ENCODE measurements at places on chromosomes 1 and 21.
A peak's percentile ranks its signal among the peaks of the same experiment; 100 is the strongest.

DNA sequence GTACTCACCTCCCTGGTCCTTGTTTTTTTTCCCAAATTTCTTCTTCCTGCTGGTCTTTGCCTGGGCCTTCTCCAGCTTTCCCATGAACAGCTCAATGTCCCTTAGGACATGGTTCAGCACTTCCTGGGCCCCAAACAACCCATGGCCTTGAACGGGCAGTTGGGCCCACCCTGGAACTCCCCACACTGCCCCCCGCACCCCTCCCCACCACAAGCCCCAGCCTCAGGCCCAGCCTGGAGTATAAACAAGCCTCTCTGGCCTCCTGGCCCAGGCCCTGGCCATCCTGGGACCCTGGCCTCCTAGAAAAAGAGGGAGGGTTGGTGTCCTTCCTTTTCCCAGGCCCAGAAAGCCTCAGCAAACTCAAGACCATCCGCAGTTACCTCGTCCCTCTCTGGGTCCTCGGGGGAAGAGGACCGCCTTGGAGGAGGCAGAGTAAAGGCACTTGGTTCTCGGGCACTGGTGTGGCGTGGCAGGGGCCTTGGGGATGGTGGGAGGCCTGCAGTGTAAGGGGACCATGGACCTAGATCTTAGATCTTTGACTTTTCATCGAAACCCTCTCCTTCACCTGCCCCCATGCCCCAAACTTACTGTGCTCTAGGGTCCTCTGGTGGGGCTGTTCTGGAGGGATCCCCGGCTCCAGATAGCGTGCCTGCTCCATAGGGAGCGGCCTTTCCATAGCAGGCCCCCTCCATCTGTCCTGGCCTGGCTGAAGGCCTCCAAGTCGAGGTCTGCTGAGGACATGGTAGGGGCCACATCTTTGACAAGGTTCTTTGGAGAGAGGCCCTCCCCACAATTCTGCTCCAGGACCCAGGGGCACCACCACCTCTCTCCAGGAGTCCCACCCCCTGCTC is 5.6 kb downstream of the EPS8L3 start:
- no peak for DNase-seq

GRCh38 chr1:151013518-151013917 is 5.3 kb downstream of the PRUNE1 start:
- DNase-seq = no peak

DNA sequence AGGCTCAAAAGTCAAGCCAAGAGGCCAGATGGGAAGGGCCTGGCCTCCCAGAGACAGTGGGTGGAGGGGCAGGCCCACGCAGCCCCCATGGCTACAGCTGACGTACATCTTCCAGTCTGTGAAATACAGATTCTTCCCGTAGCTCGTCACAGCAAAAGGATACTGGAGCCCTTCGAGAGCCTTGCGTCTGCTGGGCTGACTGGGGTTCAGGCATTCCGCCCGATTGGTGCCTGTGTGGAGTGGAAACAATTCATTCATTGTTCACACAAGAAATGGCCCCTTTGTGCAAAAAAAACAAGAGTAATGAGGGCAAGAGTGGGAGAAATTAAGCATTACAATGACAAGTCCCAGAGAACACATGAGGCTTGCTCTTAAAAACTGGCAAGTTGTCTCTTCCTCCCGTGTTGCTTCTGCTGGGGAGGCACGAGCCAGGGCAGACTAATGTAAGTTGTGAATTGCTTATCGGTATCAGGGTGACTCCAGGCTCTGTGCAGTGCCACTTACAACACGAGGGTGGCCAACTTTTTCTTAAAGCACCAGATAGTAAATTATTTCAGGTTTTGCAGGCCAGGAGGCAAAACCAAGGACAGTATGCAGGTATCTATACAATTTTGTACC is 85.1 kb downstream of the NID1 start:
- no peak for DNase-seq

- no peak for DNase-seq
Observed at GRCh38 chr1:17671741-17672140, 83.4 kb upstream of the ACTL8 start.

GRCh38 chr21:28337315-28337714 is 655.4 kb downstream of the LTN1 start:
- DNase-seq = peak; percentile 66

- peak; percentile 64 for DNase-seq
Observed at GRCh38 chr1:65440915-65441314, 20.4 kb downstream of the LEPR start.

DNA sequence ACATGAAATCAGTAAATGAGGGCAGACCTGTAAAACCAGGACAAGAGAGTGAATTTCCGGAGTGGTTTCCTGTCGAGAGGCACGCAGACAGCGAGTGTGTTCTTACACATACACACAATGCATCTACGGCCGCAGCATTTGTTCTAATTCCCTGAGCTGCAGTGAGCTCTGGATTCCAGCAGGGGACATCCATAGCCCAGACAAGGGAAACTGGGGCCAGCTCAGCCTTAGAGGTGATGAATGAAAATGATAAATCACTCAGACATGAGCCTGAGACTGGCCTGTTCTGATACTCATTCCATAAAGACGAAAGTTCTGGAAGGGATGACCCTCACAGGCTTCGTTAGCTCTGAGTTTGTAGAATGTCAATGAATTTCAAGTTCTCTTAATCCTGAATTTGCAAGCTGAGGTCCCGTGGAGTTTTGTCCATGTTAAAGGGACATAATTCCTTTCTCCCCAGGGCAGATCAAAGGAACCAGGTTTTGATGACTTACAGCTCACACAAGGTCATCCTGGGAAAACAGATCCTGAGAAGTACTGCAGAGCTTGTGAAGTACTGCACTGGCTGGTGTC is 207.9 kb upstream of the C1orf87 start:
- DNase-seq = peak; percentile 46

- DNase-seq = peak; percentile 100
Observed at GRCh38 chr1:233113009-233113879, 162.8 kb downstream of the NTPCR start.

DNA sequence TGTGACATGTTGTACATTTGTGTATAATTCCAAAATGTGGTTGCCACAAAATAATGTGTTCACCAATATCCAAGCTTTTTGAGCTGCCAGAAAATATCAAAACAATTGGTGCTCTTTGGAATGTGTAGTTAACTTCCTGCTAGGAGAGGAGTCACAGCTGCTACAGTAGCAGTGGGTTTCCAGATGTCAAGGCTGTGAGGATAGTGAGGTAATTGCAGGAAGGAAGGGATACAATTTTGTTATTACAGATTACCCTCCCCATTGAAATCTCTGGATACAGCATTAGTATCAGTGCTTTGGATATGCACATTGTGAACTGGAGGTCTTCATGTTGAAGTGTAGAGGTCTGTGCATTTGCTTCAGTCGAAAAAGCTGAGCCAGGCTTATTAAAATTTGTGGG is 253.2 kb downstream of the PTPRC start:
- DNase-seq = no peak

- no peak for DNase-seq
Observed at GRCh38 chr1:84260852-84261518, 40.5 kb upstream of the SAMD13 start.

- DNase-seq = no peak
Observed at GRCh38 chr1:20380175-20380574, 89.5 kb downstream of the VWA5B1 start.

- DNase-seq = no peak
Observed at GRCh38 chr1:182761396-182762395, 27.9 kb upstream of the NPL start.

GRCh38 chr1:14780271-14780670 is 181.8 kb downstream of the KAZN start:
- DNase-seq = peak; percentile 13

GRCh38 chr1:169577981-169578738 is 8.1 kb downstream of the F5 start:
- DNase-seq = no peak

DNA sequence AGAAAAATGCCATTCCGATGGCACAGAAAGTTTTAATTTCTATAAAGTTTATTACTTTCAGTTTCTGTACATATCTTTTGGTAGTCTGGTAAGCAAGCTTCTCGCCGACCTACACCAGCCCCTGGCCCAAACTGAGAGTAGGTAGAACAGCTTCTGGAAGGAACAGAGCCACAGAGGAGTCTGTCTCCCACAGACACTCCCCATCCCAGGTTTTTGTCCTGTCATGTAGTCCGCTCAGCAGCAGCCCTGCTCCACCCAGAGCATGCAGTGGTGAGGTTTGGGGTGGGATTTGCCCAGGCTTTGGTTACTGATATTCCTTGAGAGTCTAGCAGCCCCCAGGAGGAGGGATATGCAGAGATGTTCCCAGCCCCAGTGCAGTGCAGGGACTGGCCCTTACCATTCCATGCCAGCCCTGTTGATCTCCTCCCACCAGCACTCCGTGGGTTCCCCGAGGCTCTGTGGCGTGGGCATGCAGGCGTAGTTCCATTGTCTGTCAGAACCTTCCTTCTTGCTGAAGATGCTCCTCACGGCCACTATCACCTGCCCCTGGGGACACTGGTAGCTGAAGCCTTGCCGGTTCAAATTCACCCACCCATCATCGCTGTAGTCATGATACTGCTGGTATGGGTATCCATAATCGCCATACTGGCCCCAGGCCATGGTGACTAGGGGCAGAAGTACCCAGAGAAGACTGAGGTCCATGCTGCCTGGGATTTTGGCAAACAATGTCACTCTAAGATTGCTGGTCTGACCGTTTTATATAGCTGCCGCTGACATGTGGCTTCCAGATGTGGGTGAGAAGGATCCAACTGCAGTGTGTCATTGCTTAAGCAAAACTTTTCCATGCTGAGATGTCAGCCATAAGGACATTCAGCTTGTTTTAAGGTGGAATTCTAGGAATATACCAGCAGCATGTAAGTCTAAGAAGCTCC is at the start of gene DPT:
Gene DPT (minus strand): TSS at position 734 of the 932 bp plus-strand sequence. CDS start 32 bp downstream, at position 702.
- peak; percentile 69 for DNase-seq

GRCh38 chr21:29248124-29248523 is 50.6 kb upstream of the BACH1 start:
- DNase-seq = no peak

GRCh38 chr1:4597020-4597419 is 57.4 kb upstream of the AJAP1 start:
- DNase-seq = no peak

GRCh38 chr21:40731206-40731605 is 115.8 kb downstream of the DSCAM start:
- DNase-seq = no peak

DNA sequence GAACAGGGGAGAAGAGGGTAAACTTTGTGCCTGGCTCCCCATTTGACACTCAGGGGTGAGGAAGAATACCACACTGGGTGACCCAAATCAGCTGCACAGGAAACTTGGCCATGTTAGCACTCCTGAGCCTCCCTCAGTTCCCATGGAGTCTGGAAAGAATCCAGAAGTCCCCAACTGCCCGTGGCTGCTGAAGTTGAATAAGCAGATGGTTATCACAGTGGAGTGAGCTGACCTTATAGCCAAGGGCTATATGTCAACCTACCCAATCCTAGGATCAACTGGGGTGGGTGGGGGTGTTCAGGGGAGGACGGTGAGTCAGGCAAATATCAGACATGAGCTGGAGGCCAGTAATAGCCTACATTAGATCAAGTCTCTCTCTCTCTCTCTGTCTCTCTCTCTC is 20.4 kb downstream of the KCNH1 start:
- no peak for DNase-seq

DNA sequence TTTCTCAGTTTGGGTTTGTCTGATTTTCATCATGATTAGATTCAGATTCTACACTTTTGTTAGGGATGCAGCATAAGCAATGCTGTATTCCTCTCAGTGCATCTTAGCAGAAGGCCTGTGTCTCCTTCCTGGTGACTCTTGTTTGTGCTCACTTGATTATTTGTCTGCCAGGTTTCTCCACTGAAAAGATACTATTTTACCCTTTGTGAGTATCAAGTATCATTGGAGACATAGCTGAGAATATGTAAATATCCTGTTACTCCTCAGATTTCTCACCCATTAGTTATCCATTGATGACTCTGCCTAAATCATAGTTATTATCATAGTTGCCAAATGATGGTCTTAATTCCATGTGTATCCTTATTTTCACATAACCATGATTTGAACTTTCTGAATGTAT is 148.5 kb downstream of the POU2F1 start:
- no peak for DNase-seq

DNA sequence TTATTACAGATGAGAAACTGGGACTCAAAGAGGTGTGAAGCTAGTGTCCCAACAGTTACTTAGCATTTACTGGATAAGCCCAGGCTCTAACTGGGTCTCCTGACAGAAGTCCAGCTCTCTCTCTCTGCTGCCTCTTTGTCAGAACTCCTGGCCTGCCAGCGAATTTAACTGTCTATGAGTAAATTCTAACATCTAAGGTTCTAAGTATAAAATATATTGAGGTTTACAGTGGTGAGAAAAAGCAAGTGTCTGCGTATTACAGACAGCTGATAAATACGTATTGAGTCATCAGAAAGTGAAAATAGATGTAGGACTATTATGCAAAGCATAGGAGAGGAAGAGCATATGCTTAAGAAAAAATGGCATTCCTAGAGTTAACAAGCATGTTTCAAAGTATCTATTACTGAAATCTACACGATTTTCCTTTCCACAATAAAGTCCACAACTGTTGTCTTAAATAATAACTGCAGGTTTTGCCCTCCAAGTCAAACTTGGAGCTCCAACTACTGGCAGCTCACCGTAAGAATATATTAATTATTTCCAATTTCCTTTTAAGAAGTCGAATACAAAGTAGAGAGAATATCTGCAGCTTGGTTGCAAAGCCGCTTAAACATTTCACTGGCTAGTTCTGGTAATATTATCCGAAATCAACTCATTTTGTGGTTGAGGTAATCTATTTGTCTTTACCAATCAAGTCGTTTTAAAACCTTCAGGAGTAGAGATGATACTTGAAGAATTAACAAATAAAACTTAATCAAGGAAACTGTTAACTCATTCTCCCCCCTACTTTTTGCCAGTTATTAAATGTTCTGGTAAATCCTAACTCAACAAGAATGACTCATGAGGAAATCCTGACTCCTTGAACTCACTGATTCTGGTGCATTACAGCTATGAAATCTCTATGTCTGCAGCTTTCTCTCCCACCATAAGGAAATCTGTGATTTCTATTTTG is 1.4 kb upstream of the RGS2 start:
- no peak for DNase-seq

- peak; percentile 47 for DNase-seq
Observed at GRCh38 chr1:8465013-8465412, 147.1 kb downstream of the SLC45A1 start.

- no peak for DNase-seq
Observed at GRCh38 chr1:82246050-82246449, 445.3 kb downstream of the ADGRL2 start.

DNA sequence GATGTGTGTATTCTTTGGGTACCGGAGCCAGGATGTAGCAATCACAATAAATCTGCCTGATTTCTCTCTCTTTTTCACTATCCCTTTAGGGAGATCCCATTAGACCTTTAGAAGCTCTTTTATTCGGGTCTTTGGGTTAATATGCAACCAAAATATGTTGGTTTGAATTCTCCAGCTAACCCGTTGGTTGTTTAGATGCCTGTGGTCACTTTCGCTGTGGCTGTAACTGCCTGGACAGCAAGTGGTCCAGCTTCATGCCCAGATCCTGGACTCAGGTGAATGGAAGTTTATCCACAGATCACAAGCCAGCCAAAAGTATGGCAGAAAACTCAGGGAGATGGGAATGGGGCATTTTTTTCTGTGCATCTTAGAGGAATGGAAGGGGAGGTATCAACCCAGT is 12.3 kb downstream of the KAZN start:
- DNase-seq = no peak

GRCh38 chr21:21458124-21458631 is 460.0 kb downstream of the NCAM2 start:
- no peak for DNase-seq

- DNase-seq = no peak
Observed at GRCh38 chr1:3011127-3011526, 10.1 kb upstream of the ACTRT2 start.

- DNase-seq = no peak
Observed at GRCh38 chr1:228992907-228993535, 257.7 kb downstream of the RHOU start.
